ENCODE measurements at places on chromosomes 3 and 15.

DNA sequence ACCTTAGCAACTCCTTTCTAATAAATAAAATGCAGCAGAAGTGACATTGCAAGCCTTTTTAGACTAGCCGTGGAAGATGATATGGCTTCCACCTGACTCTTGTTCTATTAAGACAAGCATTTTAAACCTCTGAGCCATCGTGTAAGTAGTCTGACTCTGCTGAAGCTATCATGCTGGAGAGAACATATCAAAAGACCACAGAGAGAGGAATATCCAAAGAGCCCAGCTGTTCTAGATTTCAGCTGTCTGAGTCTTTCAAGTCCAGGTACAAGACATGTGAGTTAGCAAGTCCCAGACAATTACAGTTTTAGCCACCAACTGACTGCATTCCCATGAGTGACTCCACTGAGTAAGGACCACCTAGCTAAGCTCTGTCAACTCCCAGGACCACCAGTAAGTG lies 517.0 kb upstream of the NAALADL2 start:
- no peak overlapping the region for H3K27ac ChIP-seq
- no peaks in the 10 kb centered on the region for H3K36me3 ChIP-seq
- H3K4me1 ChIP-seq, result no peaks in the 10 kb centered on the region
- H3K4me3 ChIP-seq, result no peak overlapping the region
- H3K27me3 ChIP-seq, result no peaks in the 10 kb centered on the region

GRCh38 chr15:76588811-76589747 lies 252.5 kb downstream of the ISL2 start:
- no peak overlapping the region for H3K27ac ChIP-seq
- H3K4me1 ChIP-seq, result no peaks in the 10 kb centered on the region
- no peaks in the 10 kb centered on the region for H3K27me3 ChIP-seq
- no peak for DNase-seq
- H3K36me3 ChIP-seq, result no peaks in the 10 kb centered on the region

DNA sequence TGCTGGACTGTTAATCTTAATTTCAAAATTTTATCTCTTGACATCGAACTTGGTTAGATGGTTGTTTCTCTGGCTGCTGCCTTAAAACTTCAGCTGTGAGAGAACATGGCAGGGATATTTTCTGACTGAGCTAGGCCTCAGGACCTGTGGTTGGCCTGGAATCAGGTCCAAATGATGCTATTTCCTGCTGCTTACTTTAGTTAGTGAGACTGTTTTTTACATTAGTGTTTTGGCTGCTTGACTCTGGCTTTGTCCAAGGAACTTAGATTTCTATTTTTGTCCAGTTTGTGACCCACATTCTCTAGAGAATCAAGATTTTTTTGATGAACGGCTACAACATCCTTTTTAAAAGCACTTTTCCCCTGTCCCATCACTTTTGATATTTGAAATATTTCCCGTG lies 497.9 kb upstream of the SGO1 start:
- no peaks in the 10 kb centered on the region for H3K4me1 ChIP-seq
- no peaks in the 10 kb centered on the region for H3K36me3 ChIP-seq
- no peak overlapping the region for H3K27ac ChIP-seq
- no peak for DNase-seq
- no peaks in the 10 kb centered on the region for H3K27me3 ChIP-seq

DNA sequence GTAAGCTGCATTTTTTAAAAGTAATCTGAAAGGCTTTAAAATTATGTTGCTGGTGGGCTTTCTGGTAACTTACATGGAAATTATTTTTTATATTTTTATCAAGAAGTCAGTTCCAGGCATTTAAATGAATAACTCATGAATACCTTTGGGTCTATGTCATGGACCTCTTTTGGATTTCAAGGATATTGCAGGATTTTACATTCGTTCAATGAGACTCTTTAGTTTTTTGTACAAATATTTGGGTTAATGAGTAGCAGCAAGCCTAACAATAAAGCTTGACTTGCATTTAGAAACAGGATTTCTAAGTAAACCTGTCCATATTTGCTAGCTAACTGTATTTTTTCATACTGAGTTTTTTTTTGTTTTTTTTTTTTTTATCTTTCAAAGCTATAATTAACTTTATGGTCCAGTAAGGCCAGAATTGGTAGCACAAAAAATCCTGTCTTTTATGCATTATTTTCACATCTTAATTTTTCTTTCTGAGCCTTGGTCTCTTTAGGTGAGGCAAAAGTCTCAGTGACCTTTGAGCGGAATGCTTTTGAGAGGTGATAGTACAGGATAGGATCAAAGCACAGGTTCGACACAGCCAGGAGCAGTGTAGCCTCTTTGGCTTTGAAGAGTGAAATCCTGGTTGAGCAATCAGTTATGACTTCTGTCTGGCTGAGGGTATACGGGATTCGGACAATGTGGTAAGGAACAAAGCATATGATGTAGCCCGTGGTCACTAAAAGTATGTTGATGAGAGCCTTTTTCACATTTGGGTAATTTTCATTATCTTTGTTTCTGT lies 4.8 kb downstream of the GPR171 start:
- peaks cover 24% of the 10 kb centered on the region for H3K4me1 ChIP-seq
- H3K4me3 ChIP-seq, result no peak overlapping the region
- no peak overlapping the region for H3K27ac ChIP-seq
- DNase-seq, result no peak
- H3K27me3 ChIP-seq, result no peaks in the 10 kb centered on the region

DNA sequence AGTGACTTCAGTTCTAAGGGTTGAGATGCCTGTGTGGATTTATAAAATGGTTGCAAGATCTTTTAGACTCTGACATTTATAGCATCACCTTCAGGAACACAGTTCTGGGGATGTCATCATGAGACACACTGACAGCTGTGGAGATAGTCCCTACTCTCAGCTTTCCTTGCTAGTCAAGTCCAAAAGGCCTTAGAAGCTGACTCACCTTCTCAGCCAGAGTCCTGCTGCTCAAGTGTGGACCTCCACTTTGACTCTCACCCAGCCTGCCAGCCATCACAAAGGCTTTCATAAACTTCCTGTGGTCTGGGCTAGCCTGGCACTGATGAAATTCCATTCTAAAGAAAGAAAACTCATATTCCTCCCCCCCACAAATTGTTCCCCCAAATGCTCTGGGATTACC lies 44.8 kb downstream of the TMEM39A start:
- no peak overlapping the region for H3K4me3 ChIP-seq
- peaks cover 6% of the 10 kb centered on the region for H3K4me1 ChIP-seq
- no peak for DNase-seq
- H3K36me3 ChIP-seq, result no peaks in the 10 kb centered on the region

- no peak for DNase-seq
- H3K4me3 ChIP-seq, result no peak overlapping the region
- H3K4me1 ChIP-seq, result peaks cover 44% of the 10 kb centered on the region
- no peaks in the 10 kb centered on the region for H3K27me3 ChIP-seq
- peaks cover 22% of the 10 kb centered on the region for H3K36me3 ChIP-seq
- no peak overlapping the region for H3K27ac ChIP-seq
Observed at GRCh38 chr3:18398448-18398847, 26.7 kb downstream of the SATB1 start.

GRCh38 chr3:102530415-102531181 lies 95.8 kb downstream of the ZPLD1 start:
- DNase-seq, result no peak
- H3K4me1 ChIP-seq, result no peaks in the 10 kb centered on the region
- no peak overlapping the region for H3K27ac ChIP-seq
- peaks cover 9% of the 10 kb centered on the region for H3K27me3 ChIP-seq
- no peak overlapping the region for H3K4me3 ChIP-seq

DNA sequence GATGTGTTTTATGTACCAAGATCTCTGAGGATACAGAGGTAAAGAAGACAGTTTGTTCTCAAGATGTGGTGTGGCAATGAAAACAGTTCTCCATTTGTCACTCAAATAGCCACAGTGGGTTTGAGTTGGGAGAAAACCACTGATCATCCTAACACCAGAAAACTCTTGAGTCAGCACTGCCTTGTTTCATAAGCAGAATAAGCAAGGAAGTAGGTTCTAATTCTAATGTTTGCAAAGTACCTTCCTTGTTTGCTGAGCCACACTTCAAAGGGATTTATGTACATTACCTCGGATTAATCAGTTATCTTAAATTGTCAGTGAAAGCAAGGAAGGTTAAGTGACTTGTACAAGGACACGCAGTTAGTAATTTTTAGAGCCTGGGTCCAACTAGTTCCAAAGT lies 107.8 kb upstream of the BOC start:
- no peak overlapping the region for H3K4me3 ChIP-seq
- peaks cover 3% of the 10 kb centered on the region for H3K36me3 ChIP-seq
- no peaks in the 10 kb centered on the region for H3K4me1 ChIP-seq
- H3K27me3 ChIP-seq, result no peaks in the 10 kb centered on the region
- DNase-seq, result no peak

- DNase-seq, result no peak
- H3K27me3 ChIP-seq, result peaks cover 24% of the 10 kb centered on the region
- no peak overlapping the region for H3K27ac ChIP-seq
- H3K4me1 ChIP-seq, result no peaks in the 10 kb centered on the region
Observed at GRCh38 chr15:82890338-82890994, 62.1 kb downstream of the HOMER2 start.

- H3K4me1 ChIP-seq, result peaks cover 25% of the 10 kb centered on the region
- H3K36me3 ChIP-seq, result peaks cover 10% of the 10 kb centered on the region
- no peak for DNase-seq
- no peak overlapping the region for H3K27ac ChIP-seq
Observed at GRCh38 chr3:50275996-50276761, 2.7 kb upstream of the LSMEM2 start.

DNA sequence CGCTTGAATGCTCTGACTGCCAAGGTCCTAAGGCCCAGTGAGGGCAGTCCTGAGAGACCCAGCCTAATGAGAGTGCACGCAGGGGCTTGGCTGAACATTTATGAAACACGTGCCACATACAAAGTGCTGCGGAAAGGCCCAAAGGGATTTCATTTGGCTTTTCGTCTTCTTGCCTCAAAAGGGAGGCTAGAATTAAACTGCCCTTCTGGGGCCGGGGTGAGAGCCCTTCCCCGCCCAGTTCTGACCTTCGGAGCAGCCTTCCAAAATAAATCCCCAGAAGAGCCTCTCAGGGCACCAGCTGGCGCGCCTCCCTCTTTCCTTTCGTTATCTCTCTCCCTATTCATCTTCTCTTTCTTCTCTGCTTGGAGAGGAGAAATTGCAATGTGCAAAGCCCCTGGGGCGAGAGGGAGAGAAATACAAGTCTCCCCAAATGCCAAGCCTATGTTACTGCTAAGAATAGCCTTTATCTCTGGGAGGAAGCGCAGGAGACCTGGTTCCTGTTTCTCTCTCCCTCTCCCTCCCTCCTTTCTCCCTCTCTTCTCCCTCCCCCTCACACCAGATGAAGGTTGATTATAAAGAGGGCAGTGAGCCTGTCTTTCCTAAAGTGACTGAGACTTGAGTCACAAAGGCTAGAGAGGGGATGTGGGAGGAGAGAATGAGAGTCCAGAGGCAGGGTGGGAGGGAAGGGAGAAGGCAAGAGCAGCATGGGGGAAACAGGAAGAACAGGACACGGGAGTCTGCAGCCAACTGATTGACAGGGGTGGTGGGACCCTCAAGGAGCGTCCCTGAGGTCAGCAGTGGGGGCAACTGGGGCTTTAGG lies 36.7 kb upstream of the NDUFB4 start:
- peaks cover 13% of the 10 kb centered on the region for H3K4me1 ChIP-seq
- H3K27ac ChIP-seq, result peak overlapping the region; percentile 80
- DNase-seq, result no peak
- H3K27me3 ChIP-seq, result peaks cover 10% of the 10 kb centered on the region

DNA sequence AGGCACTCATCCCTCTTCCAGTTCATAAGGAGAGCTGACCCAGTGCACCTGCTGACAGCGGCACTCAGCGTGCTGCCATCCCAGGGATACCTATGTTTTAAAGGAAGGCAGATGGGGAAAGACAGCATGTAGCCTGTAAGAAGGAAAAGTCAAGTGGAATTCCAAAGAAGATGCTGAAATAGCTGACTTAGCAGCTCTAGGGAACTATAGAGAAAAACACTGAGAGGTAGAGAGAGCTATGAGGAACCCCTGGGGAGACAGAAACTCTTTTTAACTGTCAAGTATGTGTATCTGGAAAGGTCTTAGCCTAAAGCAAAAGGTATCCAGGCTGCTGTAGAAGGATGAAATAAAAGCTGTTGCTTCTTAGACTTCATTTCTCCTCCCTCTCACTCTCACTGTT lies 113.4 kb upstream of the BCL6 start:
- H3K36me3 ChIP-seq, result no peaks in the 10 kb centered on the region
- no peaks in the 10 kb centered on the region for H3K4me1 ChIP-seq
- DNase-seq, result no peak
- no peak overlapping the region for H3K27ac ChIP-seq
- no peak overlapping the region for H3K4me3 ChIP-seq

DNA sequence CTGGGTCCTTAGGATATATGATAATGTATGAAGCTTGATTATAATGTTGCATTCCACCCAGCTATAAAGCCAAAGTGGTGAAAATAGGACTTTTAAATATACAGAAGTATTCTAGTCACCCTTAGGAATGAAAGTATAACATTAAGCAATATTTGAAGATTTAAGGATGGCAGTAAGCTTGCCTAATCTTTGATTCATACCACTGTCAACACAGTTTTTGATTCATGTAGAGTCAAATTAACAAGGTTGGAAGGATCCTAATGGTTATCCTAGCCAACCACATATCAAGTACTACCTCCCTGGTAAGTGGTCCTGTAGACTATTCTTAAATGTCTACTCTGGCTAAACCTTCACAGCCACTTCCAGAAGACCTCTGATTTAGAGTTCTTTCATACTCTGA lies 18.6 kb downstream of the ARIH1 start:
- no peak overlapping the region for H3K4me3 ChIP-seq
- H3K27me3 ChIP-seq, result no peaks in the 10 kb centered on the region
- H3K27ac ChIP-seq, result no peak overlapping the region
- H3K4me1 ChIP-seq, result peaks cover 77% of the 10 kb centered on the region
- no peak for DNase-seq

- DNase-seq, result no peak
- no peaks in the 10 kb centered on the region for H3K27me3 ChIP-seq
- peaks cover 84% of the 10 kb centered on the region for H3K4me1 ChIP-seq
Observed at GRCh38 chr15:74783072-74783807, 1.4 kb downstream of the CSK start.

- no peak for DNase-seq
- H3K4me3 ChIP-seq, result peak overlapping the region; percentile 61
- peaks cover 37% of the 10 kb centered on the region for H3K4me1 ChIP-seq
Observed at GRCh38 chr3:156483002-156483401, 71.9 kb downstream of the SSR3 start.

GRCh38 chr3:143849854-143850549 lies 1.7 kb upstream of the SLC9A9 start:
- H3K4me3 ChIP-seq, result peak overlapping the region; percentile 100
- H3K4me1 ChIP-seq, result peaks cover 49% of the 10 kb centered on the region
- DNase-seq, result no peak
- peaks cover 4% of the 10 kb centered on the region for H3K36me3 ChIP-seq
- peak overlapping the region; percentile 97 for H3K27ac ChIP-seq

DNA sequence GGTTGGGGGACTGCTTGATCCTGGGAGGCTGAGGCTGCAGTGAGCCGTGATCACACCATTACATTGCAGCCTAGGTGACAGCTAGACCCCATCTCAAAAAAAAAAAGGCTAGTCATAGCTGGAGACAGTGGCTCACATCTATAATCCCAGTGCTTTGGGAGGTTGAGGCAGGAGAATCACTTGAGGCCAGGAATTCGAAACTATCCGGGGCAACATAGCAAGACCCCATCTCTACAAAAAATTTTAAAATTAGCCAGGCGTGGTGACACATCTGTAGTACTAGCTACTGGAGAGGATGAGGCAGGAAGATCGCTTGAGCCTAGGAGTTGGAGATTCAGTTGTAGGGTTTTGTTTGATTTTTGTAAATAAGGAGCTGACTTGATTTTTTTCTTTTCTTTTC lies 45.6 kb downstream of the KNL1 start:
- no peak overlapping the region for H3K27ac ChIP-seq
- DNase-seq, result no peak

- no peak overlapping the region for H3K4me3 ChIP-seq
- peak overlapping the region; percentile 33 for H3K27ac ChIP-seq
- peaks cover 31% of the 10 kb centered on the region for H3K36me3 ChIP-seq
- peaks cover 66% of the 10 kb centered on the region for H3K4me1 ChIP-seq
- no peak for DNase-seq
- H3K27me3 ChIP-seq, result no peaks in the 10 kb centered on the region
Observed at GRCh38 chr3:152365766-152366593, 97.3 kb downstream of the MBNL1 start.

All from central memory CD8-positive, alpha-beta T cell (primary cell).